Activated CD4-positive, alpha-beta memory T cell treated with anti-CD3 and anti-CD28 coated beads, Interleukin-2, amount 10 ng/mL, durations not matched to agents 7 days and 5 days (primary cell): ENCODE measurements at places on chromosomes 2 and 18. TPM values are rescaled to one million over a fixed set of nuclear protein-coding genes. Genes with fewer than 3 reads are reported as not detected.
A peak's percentile ranks its signal among the peaks of the same experiment; 100 is the strongest.

DNA sequence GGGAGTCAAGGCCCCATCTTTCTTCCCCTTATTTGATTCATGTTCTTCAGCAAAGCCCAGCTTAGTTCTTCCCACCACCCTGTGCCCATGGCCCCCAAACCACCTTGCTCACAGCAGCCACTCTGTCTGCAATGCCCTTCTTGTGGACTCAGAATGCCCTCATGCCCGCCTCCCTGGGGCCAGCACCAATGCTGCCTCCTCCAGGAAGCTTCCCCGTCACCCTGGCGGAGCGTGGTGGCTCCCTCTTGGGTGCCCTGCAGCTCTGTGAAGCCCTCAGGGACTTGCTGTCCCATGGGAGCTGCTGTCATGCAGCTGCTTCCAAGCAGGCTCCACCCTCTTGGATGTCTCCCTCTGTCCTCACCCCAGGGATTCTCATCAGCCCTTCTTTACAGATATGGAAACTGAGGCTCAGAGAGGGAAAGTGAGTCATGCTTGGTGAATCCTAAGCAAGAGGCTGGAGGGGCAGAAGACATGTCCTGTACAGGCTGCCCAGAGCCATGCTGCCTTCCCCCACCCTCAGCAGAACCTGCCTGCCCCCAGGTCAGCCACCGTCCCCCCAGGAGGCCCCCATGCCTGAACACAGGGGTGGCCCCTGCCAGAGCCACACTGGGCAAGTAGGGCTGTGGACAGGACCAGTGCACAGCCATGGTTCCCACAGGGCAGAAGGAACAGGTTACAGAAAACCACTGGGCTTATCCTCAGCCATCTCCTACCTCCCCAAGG is 11.8 kb upstream of the DUSP2 start:
- no peaks in the 10 kb centered on the region for H3K36me3 ChIP-seq
- peak overlapping the region; percentile 80 for H3K27ac ChIP-seq
- peaks cover 60% of the 10 kb centered on the region for H3K4me1 ChIP-seq

DNA sequence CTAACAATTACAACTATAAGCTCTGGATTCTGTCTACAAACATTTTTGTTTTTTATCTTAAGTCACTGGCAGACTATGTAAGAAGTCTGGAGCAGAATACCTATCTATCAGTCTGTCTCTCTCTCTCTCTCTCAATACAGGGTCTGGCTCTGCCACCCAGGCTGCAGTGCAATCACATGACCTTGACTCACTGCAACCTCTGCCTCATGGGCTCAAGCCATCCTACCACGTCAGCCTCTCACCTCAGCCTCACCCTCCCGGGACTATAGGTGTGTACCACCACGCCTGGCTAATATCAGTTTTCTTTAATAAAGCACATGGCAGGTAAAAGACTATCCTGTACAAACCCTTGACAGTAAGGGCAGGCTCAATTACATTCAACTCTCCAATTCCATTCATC is 96.9 kb downstream of the OSBPL1A start:
- H3K4me3 ChIP-seq = no peak overlapping the region
- no peaks in the 10 kb centered on the region for H3K4me1 ChIP-seq
- no peak for DNase-seq
- H3K27ac ChIP-seq = no peak overlapping the region

GRCh38 chr2:176085120-176085788 is 1.5 kb upstream of the EVX2 start:
- H3K27me3 ChIP-seq = peaks cover 90% of the 10 kb centered on the region
- H3K4me3 ChIP-seq = no peak overlapping the region
- peak overlapping the region; percentile 44 for H3K27ac ChIP-seq
- peaks cover 4% of the 10 kb centered on the region for H3K4me1 ChIP-seq

DNA sequence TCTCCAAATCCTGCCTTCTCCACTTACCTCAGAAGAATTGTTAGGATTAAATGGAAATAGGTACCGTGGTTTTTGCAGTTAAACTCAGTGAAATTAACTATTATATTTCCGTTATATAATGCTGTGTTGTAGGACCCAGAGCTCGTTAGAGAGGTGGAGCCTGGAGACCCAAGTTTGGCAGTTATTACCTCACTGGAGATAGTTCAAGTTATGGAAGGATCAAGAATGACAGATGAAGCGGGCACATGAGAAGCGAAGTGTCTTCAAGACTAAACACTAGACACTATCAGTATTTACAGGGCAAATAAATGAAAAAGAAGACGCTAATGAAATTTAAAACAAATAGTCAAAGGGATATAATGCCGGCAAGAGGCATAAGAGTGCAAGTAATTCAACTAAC is 866 bp downstream of the CWC22 start:
- H3K4me1 ChIP-seq = peaks cover 38% of the 10 kb centered on the region
- H3K4me3 ChIP-seq = peak overlapping the region; percentile 85
- DNase-seq = no peak
- H3K27ac ChIP-seq = peak overlapping the region; percentile 94
- H3K36me3 ChIP-seq = peaks cover 12% of the 10 kb centered on the region

GRCh38 chr2:223669453-223670225 is 67.5 kb upstream of the SCG2 start:
- no peak overlapping the region for H3K27ac ChIP-seq
- H3K36me3 ChIP-seq = no peaks in the 10 kb centered on the region
- H3K4me1 ChIP-seq = no peaks in the 10 kb centered on the region
- peaks cover 8% of the 10 kb centered on the region for H3K27me3 ChIP-seq
- no peak for DNase-seq

The GAD1 gene
- 2.2 TPM for total RNA-seq

The DES gene
- total RNA-seq = not detected
